ENCODE measurements at places on chromosomes 12 and 14.

GRCh38 chr12:120932058-120932457 lies 27.9 kb upstream of the SPPL3 start:
- DNase-seq, result no peak

- DNase-seq, result no peak
These were observed 451.1 kb downstream of the TMEM117 start for GRCh38 chr12:44286821-44287505.

DNA sequence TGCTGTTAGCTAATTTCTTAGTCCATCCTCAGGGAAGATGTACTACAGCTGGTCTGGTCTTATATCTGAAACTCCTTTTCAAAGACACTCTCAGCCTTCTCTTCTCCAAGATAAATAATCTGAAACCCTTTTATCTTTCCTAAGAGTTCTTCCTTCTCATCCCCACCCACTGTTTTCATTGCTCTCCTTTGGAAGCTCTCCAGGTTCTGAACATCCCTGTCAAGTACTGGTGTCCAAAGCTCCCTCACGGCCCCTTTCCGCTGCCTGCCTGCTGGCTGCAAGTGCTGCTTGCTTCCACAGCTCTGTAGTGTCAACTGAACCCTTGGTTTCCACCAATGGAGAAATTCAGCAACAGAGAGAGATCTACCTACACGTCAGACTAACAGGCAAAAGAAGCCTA lies 6.6 kb upstream of the SLC6A13 start:
- DNase-seq, result no peak

DNA sequence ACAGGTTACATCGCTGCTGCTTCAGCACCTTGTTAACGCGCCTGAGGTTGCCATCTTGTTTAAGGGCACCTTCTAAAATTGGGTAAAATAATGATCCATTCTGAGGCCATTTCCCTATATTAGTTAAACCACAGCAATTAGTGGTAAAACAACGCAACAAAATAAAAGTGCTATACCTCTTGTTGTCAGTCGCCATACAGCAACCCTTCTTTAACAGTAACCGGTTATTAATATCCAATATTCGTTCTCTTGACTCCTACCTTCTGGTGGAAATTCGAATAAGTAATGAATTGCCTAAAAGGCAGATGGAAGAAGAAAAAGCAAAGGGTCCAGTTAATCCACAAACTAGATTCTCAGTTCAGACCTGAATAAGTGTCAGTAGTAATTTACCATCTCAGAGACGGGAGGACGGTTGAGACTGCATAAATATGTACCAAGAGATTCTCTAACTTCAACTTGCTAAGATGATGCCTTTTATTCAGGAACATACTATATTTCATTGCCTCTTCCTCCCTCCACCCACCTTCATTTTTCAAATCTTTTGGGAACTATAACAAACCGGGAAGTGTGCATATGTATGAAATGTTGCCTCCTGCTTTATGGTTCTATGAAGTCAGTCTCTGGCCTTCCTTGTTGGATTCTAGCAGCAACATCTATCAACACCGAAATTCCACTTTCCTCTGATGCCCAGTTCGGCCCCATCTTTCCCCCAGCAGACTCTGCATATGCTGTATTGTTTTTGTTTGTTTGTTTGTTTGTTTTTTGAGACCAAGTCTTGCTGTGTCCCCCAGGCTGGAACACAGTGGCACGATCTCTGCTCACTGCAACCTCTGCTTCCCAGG lies 824 bp upstream of the PSMB5 start:
- DNase-seq, result no peak

- DNase-seq, result peak; percentile 22
These were observed 111.8 kb upstream of the DNM1L start for GRCh38 chr12:32567296-32567674.

DNA sequence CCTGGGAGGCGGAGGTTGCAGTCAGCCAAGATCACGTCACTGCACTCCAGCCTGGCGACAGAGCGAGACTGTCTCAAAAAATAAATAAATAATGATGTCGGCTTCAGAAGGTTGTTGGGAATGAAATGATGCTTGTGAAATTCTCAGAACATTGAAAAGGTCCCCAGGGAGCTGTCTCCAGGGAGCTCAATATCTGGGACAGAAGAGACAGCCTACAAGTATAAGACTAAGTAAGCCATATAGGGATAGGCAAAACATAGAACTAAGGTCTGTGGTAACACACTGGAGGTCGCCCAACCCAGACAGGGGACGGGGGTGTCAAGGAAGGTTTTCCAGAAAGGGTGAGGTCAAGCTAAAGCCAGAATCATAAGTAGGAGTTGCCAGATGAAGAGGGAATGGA lies 29.5 kb upstream of the HSPB8 start:
- no peak for DNase-seq

GRCh38 chr12:97984974-97985580 lies 522.5 kb downstream of the RMST start:
- peak; percentile 3 for DNase-seq

Measured in hippocampal formation (tissue), 2 donors.